ENCODE measurements at places on chromosomes 5 and 9.

DNA sequence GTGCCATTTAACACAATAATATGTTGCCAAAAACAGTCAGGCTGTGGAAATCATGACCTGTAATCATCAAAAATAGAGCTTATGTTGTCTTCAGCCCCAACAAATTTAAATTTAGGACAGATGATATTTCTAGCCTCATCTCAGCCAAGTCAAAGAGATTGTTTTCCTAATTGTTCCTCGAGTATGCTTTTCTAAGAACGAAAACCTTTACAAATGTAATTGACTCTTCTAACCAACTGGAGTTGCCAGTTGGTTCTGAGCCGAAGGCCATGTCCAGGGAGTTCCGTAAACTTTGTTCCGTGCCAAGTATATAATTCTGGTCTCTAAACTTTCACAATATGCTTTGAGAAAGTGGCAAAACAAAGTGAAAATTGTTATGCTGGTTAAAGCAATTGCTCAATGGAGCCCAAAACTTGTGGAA, 160.8 kb downstream of the CEMIP2 start:
- DNase-seq, result no peak

GRCh38 chr5:107389775-107390148, 281.0 kb downstream of the EFNA5 start:
- no peak for DNase-seq

DNA sequence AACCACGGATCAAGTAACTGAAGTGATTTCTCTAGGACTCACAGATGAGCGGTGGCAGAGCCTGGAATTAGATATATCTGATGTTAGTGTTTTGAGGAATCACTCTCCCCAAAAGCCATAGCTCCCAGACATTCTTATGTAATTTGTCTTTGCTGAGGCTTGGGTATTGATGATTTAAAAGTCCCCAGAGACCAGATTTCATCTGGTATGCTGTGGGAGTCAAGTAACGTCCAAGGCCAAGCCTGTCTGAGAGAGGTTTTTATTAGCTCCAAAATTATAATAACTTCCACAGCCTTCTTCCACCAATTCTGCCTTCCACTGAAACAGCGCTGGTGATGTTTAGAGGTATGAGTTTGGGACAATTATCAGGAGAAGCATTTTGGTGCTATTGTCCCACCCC, 21.3 kb upstream of the KCNIP1 start:
- no peak for DNase-seq

DNA sequence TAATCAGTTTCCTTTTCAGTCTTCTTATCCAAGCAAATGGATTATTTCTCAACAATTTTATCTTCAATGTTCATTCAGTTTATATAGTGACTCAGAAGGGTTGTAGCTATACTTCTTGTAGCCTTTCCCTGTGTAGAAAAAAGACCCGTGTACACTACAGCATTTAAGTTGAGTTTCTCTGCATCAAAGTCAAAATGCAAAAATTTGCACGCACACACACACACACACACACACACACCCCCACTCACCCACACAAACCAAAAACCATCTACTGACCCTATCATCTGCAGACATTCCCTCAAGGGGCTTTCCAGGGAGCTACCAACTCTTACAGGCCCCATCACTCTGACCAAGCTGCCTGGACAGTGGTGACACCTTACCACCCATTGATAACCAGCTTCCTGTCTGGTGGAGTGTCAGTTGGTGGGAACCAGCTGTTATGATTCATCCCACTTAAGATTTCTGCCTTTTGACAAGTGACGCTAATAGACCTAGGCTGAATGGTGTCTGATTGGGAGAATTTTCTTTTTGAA, 12.2 kb upstream of the ELL2 start:
- DNase-seq, result no peak

GRCh38 chr9:8955315-8955714, 1155.7 kb upstream of the DMAC1 start:
- no peak for DNase-seq

GRCh38 chr5:154330097-154330667, 115.6 kb upstream of the SAP30L start:
- DNase-seq, result no peak

Measured in stimulated activated CD4-positive, alpha-beta T cell treated with anti-CD3 and anti-CD28 coated beads, Interleukin-1b, Interleukin-23, amount 100 ng/mL, for 1 hour (primary cell).